Activated CD4-positive, alpha-beta T cell treated with anti-CD3 and anti-CD28 coated beads, Interleukin-2, amount 10 ng/mL, durations not matched to agents 7 days and 5 days (primary cell): ENCODE measurements at places on chromosomes 16 and 17.

DNA sequence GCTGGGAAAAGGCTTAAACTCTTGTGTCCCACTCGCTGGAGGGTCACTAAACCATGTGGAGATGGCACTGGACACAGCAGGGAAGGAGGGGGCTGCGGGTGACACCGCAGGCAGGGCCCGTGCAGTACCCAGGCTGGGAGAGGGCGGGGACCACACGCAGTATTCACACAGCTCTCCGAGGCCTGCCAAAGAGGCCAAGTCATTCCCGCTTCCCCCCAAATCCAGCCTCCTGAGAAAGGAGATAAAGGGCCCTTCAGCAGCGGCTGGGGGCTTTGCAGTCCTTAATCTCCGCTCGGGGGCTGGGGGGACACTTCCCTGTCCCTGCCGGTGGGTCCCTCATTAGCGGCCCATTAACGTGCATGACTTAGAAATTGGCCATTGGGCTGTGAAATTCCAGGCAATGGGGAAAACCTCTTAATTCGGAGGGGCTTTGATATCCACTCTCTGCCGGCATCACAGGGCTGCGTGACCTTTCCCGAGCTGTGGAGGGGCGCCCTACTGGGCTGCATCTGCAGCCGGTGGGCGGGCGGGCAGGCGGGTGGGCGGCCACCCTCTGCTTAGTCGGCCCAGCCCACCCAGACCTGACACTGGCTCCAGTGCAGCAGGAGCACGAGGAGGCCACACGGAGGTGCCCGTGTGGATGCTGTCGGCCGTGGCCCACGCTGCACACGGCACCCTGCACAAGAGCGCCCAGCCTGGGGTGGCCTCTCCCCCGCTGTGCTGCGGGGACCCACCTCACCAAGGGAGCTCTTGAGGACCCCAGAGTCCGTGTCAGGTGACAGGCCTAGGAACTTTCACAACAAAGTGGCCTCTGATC, 2.6 kb upstream of the SLC38A8 start:
- DNase-seq = no peak

DNA sequence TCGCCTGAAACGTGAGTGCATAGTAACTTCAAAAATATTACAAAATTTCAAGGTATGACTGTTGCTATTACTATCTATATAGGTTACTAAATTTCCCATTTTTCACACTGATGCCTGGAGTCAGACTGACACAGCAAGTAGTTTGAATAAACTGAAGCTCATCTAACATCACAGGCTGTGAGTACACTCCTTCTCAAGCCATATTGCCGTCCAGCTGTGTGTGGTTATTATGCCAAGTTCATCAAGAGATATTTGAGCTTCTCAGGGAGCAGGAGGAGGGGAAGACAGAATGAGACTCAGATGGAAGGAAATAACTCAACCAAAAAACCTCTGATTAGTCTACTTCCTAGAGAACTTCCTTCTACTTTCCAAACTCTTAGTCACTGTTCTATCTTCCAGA, 473.9 kb downstream of the TOX3 start:
- no peak for DNase-seq

GRCh38 chr16:85402910-85403692, 210.0 kb upstream of the GSE1 start:
- no peak for DNase-seq

GRCh38 chr16:23807028-23807427, 28.8 kb upstream of the PRKCB start:
- no peak for DNase-seq

DNA sequence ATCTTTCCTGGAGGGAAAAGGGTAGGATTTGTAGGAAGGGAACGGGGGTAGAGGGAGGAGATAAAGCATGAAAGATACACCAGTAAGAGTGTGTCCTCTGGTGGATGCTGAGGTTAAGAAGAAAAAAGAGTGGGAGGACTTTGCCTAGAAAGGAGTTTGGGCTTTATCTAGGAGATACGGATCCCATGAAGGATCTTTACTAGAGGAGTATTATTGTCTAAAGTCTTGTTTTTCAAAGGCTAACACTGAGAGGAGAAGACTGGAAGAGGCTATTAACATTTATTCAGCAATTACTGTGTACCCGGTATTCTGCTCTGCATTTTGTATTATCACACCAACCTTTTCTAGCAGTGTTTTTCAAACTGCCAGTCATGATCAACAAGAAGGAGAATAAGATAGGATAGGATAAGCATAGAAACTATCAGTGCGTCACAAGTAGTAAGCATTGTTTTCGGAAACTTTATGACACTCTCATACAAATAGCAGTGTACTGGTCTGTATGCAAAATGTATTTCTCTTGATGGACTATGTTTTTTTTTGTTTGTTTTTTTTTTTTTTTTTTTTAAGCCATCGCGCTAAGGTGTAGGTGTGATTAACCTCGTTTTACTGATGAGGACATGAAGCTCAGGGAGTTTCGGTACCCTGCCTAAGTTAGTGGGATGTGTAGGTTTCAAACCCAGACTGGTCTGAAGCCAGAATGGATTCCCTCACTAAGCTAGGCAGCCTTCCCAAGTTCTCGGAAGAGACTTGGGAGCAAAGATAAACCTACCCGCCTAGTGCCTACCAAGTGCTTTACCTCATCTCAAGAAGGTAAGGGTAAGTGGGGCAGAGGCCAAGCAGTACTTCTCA, 1.3 kb upstream of the SP2 start:
- no peak for DNase-seq

GRCh38 chr17:9255833-9256232, 234.5 kb downstream of the NTN1 start:
- DNase-seq = no peak

DNA sequence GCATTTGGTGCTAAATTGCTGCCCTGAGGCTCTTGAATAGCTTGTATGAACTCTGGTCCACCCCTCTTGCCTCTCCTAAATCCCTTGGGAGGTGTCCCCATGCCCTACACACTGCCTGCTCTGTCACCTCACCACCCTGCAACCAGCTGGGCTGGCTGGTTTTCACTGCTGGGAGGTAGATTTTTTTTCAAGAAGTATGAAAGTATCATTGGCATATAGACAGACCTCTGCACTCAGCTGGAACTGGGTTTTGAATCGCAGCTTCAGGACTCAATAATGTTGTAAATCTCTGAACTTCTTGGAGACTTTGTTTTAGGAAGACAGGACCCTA, 184.9 kb downstream of the MSI2 start:
- DNase-seq = no peak

DNA sequence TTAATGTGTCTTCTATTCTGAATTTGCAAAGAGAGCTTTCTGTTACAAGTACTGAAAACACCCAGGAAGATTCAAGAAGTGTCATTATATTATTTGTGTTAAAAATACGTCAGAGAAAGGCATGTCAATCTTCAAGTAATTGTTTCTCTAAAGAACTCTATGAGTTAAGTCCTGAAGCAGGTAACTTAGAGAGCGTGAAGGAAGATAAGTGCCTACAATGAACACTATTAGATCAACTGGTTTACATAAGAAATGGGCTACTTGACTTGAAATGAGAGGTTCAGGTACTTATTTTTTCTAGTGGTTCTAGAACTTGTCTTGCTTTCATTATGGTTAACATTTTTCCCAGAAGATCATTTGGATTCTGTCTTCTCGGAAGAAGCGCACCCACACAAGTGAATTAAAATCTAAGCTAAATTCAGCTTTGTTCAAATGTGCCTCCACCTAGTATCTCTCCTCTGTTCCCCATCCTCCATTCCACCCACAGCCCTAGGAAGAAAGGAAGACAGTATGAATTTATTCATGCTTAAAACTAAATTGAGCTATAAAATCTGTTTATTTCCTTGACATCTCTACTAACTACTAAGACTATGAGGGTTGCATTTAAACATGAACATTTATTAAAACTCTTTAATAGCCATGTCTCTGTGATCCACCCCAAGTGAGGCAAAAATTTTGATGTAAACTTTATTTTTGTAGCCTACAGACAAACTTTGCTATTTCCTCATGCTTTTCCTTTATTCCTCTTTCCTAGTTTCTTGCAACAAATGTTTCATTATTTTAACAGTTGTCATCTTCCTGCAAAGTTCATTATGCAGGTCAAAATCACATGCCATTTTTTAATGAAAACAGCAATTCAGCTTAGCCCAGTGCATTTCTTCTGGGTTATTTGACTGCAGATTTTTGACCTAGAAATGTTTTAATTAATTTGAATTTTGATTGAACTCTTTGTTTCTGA, 206.8 kb downstream of the KCNJ2 start:
- DNase-seq = no peak

DNA sequence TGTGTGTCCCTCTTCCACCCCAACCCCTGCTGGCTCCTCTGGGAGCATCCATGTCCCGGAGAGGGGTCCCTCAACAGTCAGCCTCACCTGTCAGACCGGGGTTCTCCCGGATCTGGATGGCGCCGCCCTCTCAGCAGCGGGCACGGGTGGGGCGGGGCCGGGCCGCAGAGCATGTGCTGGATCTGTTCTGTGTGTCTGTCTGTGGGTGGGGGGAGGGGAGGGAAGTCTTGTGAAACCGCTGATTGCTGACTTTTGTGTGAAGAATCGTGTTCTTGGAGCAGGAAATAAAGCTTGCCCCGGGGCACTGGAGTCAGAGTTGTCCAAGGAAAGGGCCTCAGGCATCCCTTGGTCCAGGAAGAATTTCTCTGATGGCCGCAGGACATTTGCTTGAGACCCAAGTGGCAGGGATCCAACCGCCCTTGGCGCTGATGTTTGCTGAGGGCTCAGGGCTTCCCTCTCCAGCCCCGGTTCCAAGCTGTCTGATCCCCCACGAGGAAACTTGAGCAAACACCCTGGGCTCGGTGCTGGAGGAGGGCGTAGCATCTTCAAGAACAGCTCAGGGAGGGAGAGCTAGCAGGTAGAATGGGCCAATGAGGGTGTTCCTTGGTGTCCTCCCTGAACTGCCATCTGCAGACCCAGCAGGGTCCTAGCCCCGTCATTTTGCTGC, 4.5 kb downstream of the NXPH3 start:
- DNase-seq = no peak

- no peak for DNase-seq
These were observed 34.7 kb upstream of the HNF1B start for GRCh38 chr17:37779554-37779953.

- peak; percentile 74 for DNase-seq
These were observed 115.9 kb downstream of the DYNLRB2 start for GRCh38 chr16:80656711-80657150.

DNA sequence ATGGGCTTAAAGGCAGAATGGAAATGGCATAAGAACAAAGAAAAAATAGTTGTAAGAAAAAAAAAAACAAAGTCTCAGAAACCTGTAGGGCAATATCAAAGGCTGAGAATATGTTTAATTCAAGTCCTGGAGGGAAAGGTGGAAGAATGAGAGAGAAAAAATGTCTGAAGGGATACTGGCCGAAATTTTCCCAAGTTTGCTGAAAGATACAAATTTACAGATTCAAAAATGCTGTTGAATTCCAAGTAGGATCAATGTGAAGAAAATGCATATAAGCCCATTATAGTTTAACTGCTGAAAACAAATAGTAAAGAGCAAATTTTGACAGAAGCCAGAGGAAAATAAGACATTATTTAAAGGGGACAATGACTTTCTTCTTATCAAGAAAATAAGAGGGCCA, 6.6 kb upstream of the USP22 start:
- no peak for DNase-seq

DNA sequence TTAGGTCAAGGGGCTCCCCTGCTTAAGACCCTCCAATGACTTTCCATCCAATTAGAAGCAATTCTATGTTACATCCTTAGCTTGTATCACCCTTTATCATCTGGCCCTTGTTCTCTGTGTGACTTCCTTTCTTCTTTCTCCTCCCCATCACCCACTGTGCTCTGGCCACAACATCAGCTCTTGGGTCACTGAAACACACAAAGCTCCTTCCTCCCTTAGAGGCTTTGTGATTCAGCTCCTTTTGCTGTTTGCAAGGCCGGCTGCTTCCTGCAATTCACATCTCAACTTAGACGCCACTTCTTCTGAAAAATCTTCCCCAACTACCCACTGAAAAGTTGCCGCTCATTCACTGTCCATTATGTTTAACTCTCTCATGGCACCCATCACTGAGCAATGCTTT, 130.9 kb upstream of the CACNG3 start:
- no peak for DNase-seq

GRCh38 chr16:72821185-72821950, 226.6 kb downstream of the ZFHX3 start:
- DNase-seq = no peak

DNA sequence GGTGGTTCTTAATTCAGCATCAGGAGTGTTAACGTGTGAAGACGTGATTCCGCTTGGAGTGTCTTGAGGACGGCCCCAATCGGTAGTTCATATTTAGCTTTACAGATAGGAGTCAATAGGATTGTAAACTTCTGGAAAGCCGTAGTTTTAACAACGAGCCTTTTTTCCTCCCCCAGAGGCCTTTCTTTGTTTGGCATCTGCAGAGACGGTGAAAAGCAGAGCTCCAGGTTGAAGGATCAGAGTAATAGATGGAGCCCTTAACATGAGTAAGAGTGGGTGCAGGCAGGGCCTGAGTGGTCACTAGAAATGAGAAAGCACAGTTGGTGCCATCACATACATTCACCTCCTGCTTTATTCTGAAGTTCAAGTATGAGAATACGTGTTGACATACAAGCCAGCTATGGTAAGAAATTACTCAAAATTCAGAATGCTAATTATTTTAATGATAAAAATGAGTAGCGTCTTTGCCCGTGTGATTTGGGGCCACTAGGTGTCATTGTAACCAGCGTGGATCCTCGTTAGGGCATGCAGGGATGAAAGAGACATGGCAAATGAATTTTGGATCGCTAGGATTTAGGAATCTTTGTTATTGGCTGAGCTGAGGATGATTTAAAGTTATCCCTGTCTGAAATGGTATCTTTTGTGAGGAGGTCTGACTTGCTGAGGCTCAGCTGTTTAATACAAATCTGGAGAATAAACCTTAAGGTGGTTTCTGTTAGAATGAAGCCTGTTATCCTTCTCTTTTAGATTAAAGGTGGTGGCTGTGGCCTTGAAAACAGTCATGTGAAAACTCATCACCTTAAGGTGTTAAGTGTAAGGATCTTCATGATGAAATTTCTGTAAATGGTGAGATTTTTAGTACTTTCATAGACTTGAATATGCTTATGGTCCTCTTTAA, 18.6 kb downstream of the PRCD start:
- peak; percentile 33 for DNase-seq

GRCh38 chr17:8916466-8916865, 49.0 kb upstream of the PIK3R6 start:
- DNase-seq = no peak

DNA sequence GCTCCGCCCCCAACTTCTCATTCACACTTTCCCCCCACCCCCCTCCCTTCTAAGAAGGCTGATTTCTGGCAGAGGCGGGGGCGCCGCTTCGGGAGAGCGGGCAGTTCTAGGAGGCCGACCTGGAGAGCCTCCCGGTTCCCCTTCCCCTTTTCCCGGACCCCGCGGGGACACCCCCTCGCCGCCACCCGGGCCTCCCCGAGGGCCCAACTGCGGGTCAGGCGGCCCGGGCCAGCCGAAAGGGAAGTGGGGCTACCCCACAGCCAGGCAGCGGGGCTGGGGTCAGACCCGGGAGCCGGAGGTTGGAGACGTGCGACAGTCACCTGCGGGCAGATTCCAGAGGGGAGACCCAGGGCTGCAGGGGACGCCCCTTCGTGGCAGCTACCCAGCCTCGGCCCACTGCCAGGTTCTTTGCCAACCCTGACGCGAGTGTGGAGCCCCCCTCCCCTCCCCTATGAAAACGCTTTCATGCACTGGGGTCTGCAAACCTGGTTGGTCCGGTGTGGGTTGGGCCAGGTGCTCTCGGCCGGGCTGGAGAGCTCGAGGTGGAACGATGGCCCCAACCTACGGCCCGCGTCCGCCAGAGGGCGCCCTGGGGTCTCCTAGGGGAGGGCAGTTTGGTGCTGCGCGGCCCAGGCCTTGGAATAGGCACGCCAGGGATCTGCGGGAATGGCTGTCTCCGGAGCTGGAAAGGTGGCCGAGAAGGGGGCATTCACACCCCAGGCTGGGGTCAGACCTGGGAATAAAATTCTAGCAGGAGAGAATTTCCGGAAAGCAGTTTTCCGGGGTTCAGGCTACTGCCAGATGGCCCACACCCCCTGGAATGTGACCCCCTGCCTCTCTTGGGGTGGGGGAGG, 721 bp upstream of the SOCS3 start:
- peak; percentile 90 for DNase-seq
